Fibroblast of mammary gland (primary cell): ENCODE measurements at places on chromosomes 16 and 17.

DNA sequence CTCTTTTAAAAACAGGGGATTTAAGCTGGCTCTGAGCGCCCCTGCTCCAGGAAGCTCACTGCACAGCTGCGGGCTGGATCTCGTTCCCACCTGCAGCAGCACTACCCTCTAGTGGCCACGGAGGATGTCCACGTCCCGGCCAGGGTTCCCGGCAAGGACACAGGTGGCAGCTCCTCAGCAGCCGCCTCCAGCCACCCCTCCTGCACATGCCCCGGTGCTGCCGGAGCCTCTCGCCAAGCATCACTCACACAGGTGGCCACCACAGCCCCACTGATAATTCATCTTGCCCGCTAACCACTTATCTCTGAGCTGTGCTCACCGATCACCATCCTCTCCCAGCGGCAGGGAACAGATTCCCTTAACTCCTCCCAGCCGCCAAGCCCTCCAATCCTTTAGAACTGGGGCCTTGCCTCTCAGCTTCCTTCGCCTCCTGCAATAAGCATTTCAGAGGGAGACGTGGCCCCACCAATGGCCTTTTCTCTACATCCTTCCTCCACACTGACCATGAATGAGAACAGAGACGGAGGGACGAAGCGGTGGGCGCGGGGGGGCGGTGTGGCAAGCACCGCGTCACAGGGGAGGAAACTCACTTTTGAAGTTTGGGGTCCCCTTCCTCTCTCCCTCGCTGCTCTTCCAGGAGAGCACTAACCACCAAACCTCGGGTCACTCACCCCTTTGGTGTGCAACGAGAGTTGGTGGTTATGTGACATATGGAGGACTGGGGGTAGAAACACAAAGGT, 222.1 kb downstream of the RBFOX3 start:
- DNase-seq, result peak; percentile 27

- DNase-seq, result no peak
Measured at GRCh38 chr17:43051969-43052368, 26.9 kb downstream of the RND2 start.

- DNase-seq, result no peak
Measured at GRCh38 chr16:10941127-10941933, 938 bp downstream of the DEXI start.

GRCh38 chr16:84349862-84350684, 18.3 kb upstream of the ATP2C2 start:
- no peak for DNase-seq

DNA sequence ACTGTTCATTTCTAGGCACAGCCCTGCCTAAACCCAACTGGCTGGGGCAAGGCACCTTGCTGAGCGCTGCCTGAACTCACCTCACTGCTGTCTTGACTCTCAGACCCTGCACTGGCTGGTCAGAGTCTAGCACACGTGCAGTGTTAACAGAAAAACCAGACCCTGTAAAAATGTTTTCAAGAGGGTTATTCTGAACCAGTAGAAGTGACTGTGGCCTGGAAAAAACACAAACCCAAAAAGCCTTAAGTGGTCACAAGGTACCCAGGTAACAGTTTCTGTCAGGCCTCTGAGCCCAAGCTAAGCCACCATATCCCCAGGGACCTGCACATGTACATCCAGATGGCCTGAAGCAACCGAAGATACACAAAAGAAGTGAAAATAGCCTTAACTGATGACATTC, 6.1 kb upstream of the EIF4A3 start:
- DNase-seq, result no peak

DNA sequence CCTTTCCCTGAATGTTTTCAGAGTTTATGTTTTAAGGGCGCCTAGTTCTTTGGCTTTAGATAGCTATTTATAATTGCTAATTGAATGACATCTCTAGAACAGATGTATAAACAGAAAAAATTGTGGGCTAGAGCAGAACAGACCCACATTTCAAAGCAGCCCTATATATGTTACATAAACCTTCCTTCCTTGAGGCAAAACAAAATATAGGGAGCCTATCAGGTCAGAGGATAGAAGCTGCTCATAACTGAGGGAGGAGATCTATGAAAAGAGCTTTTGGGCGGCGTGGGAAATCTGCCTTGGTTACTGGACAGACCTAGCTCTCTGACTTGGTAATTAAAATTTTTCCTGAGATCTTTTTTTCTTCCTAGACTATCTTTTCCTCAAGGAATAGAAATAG, 68.4 kb downstream of the SPAG9 start:
- DNase-seq, result no peak

GRCh38 chr17:4256952-4257351, 6.8 kb downstream of the ANKFY1 start:
- peak; percentile 51 for DNase-seq

- DNase-seq, result no peak
Measured at GRCh38 chr17:82938486-82938872, 98.7 kb upstream of the ZNF750 start.

GRCh38 chr17:73663614-73664013, 19.4 kb upstream of the SDK2 start:
- DNase-seq, result no peak

DNA sequence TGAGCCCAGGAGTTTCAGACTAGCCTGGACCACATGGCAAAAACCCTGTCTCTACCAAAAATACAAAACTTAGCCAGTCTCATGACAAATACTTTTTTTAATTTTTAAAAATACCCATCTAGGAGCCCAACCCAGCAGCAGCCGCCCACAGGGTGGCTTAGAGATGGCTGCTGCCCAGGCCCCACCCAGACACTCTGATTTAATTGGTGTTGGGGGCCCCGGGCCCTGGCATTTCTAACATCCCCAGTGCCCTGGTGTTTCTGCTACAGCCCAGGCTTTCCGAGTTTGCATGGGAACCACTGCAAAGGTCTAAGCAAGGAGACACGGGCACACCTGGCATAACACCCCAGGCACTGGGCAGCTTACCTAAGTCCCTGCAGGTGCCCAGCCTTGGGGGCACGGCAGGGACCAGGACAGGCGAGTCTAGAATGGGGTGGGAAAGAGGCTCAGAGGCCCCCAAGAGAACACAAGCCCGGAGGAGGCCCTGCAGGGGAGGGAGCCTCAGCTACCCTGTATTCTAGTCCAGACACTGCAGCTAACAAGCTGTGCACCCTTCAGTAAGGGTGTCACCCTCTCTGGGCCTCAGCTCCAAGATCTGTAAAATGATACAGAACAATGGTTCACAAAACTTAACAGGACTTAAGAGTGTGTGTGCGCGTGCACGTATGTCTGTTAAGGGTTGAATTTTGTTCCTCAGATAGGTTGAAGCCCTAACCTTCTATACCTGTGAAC, 48.8 kb downstream of the RMI2 start:
- no peak for DNase-seq

GRCh38 chr17:40366861-40367518, 2.5 kb upstream of the GJD3 start:
- no peak for DNase-seq

DNA sequence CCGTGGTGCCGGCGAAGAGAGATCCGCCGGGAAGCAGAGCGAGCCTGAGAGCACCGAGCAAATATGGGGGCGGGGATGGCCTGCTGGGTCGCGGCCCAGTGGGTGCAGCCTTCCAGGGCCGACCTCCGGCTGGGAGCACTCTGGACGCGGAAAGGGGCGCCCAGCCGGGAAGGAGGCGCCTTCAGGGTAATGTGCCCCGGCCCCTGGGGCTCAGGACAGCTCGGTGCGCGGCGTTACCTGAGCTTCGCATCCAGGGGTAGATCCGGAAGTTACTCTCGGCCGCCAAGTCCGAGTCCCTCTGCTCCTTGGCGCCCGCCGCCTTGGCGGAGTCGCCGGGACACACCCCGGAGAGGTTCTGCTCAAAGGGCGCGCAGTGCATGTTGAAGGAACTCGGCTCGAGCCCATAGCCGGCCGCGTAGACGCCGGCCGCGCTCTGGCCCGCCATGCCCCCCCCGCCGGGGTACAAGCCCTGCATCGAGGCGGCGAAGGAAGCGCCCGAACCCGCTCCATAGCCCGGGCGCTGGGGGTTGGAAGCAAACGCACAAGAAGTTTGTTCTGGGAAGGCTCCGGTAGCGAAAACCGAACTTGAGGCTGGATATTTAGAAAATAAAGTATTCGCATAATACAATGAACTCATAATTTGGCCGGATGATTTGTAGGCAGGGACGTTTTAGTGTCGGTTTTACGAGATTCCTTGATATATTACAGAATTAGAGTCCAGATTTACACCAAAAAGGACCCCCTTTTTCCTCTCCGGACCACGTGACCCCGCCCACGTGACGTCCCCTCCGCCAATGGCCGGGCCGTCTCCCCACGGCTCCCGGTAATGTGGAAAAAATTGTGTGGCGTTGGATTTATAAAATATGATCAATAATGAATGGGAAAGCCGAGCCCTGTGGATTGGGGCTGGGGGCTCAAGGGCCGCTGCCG, at the start of gene HOXB7:
TSS of gene HOXB7 (minus strand) at position 736 of the 930 bp plus-strand sequence. CDS start at position 637, 99 bp downstream.
- DNase-seq, result peak; percentile 58

DNA sequence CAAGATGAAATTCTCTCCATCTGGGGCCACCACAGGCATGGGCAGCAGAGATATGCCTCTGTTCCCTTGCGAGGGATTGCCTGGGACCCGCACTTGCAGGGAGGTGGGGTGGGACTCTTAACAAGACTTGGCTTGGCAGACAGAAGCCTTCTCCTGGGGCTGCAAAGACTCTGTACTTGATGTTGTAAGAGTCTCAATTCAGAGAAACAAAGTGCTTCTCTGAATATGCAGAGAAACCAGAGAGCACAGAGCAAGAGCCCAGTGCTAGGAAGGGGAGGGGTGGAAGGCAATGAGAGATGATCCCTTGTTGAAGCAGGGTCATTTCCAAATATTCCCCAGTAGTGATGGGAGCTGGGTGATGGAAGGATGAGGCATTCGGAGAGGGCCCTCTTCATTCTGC, 2.2 kb downstream of the MMP28 start:
- DNase-seq, result no peak

DNA sequence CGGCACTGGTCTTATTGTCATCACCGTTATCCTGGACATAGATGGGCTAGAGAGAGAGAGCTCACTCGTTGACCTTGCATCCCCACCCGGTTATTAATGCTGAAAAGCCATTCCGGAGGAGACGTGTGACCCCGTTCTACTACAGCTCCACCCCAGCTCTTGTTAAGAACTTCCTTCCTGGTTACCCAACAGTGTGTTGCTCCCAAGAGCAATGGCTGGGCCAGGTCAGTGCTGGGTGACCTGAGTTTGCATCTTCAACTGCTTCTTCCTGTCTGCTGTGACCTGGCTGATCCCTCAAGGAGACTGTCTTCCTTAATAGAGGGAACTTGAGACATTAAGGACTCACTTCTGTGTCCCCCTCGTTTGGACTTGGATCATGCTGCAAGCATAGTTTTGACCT, 96.1 kb upstream of the SDK2 start:
- no peak for DNase-seq
